Stimulated activated CD4-positive, alpha-beta T cell treated with anti-CD3 and anti-CD28 coated beads, Interleukin-15, amount 100 ng/mL, for 1 hour (primary cell): ENCODE measurements at places on chromosomes 12 and 14.
A peak's percentile ranks its signal among the peaks of the same experiment; 100 is the strongest.

- no peak for DNase-seq
Observed at GRCh38 chr14:85584481-85584880, 54.5 kb downstream of the FLRT2 start.

GRCh38 chr14:60922050-60922449 is 58.8 kb downstream of the TRMT5 start:
- DNase-seq: no peak

DNA sequence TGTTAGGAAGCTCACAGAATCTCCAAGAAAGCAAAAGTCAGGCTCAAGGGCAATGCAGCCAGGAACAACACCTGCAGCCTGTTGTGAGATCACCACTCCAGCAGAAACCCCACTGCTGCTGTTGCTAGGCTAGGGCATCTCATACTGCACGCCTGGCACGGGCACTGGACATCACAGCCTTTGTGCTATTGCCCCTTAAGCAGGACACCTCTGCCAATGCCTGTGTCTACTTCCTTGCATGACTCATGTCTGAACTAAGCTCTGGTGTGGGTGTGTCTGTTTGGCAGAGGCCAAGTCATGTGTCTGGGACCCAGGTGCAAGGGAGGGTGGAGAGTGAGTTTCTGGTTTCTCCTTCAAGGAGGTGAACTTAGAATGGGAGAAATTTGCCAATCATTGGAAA is 10.0 kb upstream of the DDX47 start:
- DNase-seq: peak; percentile 8

- no peak for DNase-seq
Observed at GRCh38 chr14:102913341-102914211, 8.9 kb upstream of the AMN start.

GRCh38 chr14:34262127-34262910 is 199.7 kb downstream of the SPTSSA start:
- DNase-seq: no peak

- DNase-seq: no peak
Observed at GRCh38 chr12:132772606-132773005, 11.0 kb upstream of the ANKLE2 start.
